Cerebellar nuclear complex (tissue), 1 donor: ENCODE measurements at places on chromosomes 1 and 21.
A peak's percentile ranks its signal among the peaks of the same experiment; 100 is the strongest.

GRCh38 chr1:154328318-154329151, 3.2 kb downstream of the ATP8B2 start:
- DNase-seq, result no peak

DNA sequence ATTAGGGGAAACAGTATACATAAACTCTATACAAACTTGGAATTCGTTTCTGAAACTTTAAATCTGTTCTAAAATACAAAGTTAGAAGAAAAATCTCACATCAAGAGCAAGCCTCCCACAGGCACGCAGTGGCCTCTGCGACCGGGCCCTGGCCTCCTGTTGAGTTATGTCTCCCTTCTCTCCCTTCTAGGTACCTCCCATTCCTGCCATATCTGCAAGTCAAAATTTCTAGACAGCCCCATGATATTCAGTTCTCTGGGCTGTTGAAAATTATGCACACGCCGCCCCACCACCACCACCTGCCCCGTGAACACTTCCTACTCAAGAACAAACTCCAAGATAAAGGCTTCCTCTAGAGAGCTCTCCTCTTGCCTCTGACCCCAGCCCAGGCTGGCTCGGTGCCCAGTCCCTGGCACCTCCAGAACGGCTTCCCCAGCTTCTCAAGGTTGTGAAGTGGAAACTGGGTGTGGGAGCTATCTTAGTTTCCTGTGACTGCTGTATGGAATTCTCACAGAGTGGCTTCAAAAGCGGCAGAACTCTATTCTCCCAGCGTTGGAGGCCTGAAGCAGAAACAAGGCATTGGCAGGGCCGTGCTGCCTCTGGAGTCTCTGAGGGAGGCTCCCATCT, 37.7 kb upstream of the LRP8 start:
- DNase-seq, result no peak

- no peak for DNase-seq
Observed at GRCh38 chr1:44653107-44653964, 20.9 kb downstream of the TMEM53 start.

GRCh38 chr1:59556802-59557548, 257.8 kb upstream of the HOOK1 start:
- no peak for DNase-seq

DNA sequence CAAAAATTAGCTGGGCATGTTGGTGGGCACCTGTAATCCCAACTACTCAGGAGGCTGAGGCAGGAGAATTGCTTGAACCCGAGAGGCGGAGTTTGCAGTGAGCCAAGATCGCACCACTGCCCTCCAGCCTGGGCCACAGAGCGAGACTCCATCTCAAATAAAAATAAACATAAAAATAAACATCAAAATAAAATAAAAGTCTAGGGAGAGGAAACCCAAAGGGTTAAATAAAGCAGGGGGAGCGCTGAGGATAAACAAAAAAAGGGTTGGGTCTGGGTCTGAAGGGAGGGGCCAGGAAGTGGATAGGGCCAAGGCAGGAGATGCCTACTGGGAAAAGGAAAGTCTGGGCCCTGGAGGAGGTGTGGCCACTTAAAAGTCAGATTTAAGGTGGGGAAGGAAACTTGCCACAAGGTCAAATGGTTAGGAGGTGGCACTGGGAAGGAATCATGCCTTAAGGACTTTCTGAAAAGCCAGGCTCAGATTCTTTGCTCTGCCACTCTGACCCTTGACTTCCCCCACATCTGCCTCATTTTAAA, 150.0 kb downstream of the ADSS2 start:
- DNase-seq, result no peak

DNA sequence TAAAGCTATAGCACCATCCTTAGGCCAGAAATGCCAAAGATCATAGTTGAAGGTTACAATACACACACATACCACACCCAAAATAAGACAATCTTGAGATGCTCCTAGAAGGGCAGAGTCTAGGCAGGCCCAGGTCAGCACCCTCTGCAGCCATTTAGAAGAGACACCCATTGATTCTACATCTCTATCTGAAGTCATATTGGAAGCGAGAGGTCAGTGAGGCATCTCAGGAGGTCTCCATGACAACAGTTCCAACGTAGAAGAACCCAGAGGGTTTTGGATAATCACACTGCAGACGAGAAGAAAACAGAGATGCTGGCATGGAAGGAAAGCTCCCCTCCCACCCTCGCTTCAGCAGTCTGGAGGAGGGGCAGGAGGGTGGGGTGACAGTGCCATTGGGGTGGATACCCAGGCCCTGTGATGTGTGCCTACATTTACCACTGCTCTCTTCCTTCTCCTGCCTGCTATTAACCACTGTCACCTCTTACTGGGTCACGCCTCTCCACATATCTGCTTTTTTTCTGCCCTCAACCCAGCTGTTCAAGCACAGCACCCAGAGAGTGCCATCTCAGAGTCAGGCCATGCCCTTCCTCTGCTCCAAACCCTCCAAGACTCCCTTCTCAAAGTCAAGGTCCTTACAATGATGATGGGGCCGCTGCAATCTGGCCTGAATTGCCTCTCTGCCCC, 6.2 kb downstream of the TMCO4 start:
- DNase-seq, result no peak

DNA sequence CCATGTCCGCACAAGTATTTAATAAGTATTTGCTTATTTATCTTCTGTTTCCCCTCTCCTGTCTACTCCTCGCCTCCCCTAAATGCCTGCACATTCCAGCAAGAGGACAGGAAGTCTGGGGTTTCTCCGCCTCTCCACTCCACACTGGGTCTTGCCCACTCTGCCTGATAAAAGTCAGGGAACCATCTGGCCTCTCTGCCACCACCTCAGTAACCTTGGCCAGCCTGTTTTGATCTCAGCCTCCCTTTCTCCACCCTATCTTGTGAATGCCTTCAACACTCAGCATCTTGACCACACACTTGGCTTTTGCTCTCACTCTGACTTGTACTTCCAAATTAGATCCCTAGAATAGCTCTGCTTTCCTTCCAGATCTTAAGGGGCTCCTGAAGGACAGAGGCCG, 165.3 kb upstream of the UBE2U start:
- DNase-seq, result no peak

GRCh38 chr1:222223010-222223409, 324.9 kb downstream of the HHIPL2 start:
- DNase-seq, result no peak

GRCh38 chr21:45894906-45895777, 86.4 kb upstream of the COL6A1 start:
- peak; percentile 62 for DNase-seq

DNA sequence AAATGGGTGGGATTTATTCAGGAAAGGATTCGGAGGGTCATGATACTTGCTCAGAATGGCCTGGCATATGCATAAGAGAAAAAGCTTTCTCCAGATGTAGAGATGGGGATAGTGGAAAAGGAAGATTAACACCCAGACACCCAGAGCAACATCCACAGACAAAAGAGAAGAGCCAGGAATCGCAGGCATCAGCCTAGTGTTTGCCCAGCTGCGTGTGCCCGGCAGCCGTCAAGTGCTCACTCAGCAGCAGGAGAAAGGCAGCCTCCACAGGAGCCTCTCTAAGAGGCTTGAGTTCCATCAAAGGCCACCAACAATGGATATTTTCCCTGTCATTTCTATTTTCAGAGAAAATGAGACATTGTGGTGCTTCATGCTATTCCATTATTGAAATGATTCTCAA, 54.7 kb downstream of the NTPCR start:
- no peak for DNase-seq

DNA sequence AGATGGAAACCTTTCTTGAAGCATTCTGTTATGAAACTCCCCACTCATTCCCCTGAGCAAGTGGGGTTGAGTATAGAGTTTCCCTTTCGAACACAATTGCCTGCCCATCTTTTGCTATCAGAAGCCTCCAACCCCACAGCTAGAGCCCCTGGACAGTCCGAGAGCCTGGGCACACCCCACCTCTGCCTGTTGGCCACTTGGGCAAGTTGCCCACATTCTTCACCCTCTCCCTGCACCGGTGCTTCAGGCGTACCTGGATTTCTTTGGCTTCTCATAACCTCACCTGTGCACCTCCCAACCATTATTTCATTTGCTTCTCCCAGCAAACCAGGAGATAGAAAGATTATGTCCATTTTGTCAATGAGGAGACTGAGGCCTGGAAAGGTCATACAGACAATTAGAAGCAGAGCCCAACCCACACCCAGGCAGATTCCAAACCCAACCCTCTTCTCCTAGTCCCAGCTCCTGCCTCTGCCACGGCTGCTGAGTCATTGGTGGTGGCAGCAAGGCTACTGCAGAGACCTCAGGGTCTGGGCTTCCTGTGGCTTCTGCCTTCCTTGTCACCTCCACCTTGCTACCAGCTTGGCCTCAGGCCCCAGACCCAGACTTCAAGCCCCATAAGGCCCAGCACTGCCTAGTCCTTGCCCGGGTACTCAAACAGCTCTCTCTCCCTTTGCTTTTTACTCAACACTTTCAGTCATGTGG, 118.7 kb upstream of the ZBTB40 start:
- no peak for DNase-seq

DNA sequence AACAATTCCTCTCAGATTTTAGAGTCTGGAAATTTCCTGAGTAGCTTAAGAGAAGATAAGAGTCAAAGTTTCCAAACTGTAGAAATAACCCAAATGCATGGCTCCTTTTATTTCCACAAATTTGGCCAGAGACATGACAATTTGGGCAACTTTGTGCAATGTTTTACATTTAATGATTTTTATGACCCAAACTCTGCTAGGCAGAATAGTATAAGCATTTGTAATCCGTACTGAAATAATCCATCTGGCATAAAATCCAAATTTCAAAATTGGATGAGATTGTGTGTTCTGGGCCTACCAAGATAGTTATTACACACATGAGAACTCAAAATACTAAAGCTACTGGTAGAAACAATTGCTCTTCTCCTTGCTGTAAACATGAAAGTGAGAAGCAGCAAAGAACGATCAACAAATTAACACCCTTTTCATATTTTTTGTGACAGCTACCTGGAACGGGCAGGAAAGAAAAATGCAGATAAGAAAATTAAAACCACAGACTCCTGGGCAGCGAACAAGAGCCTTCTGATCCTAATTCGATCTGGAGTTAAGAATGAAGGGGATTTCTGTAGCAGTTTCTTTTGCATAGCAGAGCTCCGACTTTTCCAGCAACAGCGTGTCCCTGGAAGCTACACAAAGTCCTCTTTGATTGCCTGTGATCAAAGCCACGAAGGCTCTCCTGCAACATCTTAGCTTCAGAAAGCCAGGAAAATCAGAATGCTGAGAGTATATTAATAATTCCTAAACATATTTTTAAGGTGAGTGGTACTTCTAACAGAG, 191.2 kb downstream of the GRIK1 start:
- no peak for DNase-seq

DNA sequence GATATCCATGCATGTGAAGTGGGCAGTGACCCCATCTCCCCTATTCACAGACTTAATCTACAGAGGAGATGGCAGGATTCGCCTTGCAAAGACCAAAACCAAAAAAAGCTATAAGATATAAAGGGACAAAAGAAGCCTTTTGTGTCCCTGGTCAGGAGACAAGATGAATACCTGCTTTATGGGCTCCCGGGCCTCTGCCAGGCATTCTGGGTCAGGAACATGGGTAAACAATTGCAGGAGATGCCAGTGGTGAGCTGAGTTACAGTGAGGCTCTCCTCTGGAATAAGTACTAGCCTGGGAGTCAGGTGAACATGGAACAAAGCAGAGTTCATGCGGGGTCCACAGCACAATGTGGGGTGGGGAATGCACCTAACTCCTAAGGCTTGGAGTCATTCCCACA, 4.7 kb downstream of the SLC9A1 start:
- no peak for DNase-seq

DNA sequence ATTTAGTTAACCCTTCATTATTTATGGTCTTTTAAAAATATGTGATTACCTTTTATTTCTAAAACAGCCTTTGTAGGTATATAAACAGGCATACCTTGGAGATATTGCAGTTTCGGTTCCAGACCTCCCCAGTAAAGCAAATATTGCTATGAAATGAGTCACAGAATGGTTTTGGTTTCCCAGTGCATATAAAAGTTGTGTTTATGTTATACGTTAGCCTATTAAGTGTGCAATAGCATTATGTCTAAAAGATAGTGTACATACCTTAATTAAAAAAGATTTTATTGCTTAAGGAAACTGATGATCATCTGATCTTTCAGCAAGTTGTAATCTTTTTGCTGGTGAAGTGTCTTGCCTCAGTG, 44.1 kb downstream of the XCL2 start:
- DNase-seq, result no peak

DNA sequence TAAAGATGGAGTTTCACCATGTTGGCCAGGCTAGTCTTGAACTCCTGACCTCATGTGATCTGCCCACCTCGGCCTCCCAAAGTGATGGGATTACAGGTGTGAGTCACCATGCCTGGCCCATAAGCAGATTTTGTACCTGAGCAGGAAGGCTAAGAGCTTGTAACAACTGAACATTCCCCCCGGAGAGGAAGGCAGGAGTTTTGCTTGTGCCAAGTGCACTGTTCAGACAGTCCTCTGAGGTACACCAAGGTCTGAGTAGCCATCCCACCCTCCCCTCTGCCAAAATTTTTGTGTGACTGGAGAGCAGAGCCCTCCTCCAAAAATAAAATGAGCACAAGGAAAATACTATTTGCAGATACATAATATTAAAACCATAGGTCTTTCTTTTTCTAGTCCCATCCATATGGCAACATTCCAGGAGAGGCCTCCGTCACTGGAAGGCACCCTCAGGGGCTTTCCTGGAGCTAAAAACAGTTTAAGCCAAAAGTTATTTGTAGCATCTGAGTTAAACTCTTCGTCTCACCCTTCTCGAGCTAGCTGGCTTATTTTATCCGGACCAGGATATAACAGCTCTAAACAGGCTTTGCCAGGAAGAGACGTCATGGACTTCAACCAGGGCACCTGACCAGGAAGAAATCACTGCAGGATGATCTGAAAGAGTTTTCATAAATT, 27.2 kb downstream of the CAPN2 start:
- no peak for DNase-seq

GRCh38 chr1:52189898-52190480, 48.1 kb downstream of the ZFYVE9 start:
- DNase-seq, result no peak

- no peak for DNase-seq
Observed at GRCh38 chr1:1591452-1591851, 8.5 kb downstream of the FNDC10 start.

- no peak for DNase-seq
Observed at GRCh38 chr1:205822397-205822796, 9.4 kb upstream of the SLC41A1 start.

GRCh38 chr1:49052102-49052501, 275.4 kb upstream of the BEND5 start:
- no peak for DNase-seq

DNA sequence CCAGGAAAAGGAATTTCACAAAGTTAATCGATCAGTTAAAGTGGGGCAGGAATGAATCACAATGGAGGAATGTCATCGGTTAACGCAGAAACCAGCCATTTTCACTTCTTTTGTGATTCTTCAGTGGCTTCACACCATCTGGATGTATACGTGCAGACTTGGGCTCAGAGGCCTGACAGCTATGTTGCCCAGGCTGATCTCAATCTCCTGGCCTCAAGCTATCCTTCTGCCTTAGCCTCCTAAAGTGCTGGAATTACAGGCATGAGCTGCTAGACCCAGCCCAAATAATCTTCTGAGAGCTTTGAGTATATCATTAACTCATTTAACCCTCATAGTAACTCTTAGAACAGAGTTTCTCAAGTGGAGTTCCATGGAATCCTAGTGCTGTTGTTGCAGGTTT, 126.5 kb upstream of the VANGL1 start:
- DNase-seq, result no peak
